Esophagus mucosa (tissue), 1 donor: ENCODE measurements at places on chromosomes 16 and 17. TPM values are rescaled to one million over a fixed set of nuclear protein-coding genes. Genes with fewer than 3 reads are reported as not detected.

Gene TPSD1
- not detected for total RNA-seq

Gene TP53TG3
- not detected for total RNA-seq

Gene LGALS9B
- total RNA-seq, result 14.3 TPM

Gene HBA2
- 8.2 TPM for total RNA-seq

Gene LPO
- total RNA-seq, result 0.44 TPM

Gene SCNN1G
- 10.1 TPM for total RNA-seq

Gene CCL8
- total RNA-seq, result not detected

Gene CCL23
- 0.92 TPM for total RNA-seq

Gene HID1
- 3.1 TPM for total RNA-seq

Gene ZFP3
- 1.8 TPM for total RNA-seq

Gene ABCA3
- 1.2 TPM for total RNA-seq

Gene IGF2BP1
- total RNA-seq, result not detected

Gene TVP23A
- not detected for total RNA-seq

Gene KRT12
- not detected for total RNA-seq

Gene MYBBP1A
- 42.9 TPM for total RNA-seq

Gene HSF5
- not detected for total RNA-seq

Gene KRTAP2-2
- not detected for total RNA-seq

Gene CD300LB
- not detected for total RNA-seq

Gene ATP1B2
- 0.36 TPM for total RNA-seq

Gene ABCA8
- 0.72 TPM for total RNA-seq

Gene C17orf78
- not detected for total RNA-seq

Gene HBQ1
- not detected for total RNA-seq

Gene SMPD3
- 0.52 TPM for total RNA-seq

Gene MRPL28
- 50.8 TPM for total RNA-seq

Gene SLC22A31
- total RNA-seq, result not detected
